ENCODE measurements at places on chromosomes 5 and 9. TPM values are rescaled to one million over a fixed set of nuclear protein-coding genes. Genes with fewer than 3 reads are reported as not detected.

DNA sequence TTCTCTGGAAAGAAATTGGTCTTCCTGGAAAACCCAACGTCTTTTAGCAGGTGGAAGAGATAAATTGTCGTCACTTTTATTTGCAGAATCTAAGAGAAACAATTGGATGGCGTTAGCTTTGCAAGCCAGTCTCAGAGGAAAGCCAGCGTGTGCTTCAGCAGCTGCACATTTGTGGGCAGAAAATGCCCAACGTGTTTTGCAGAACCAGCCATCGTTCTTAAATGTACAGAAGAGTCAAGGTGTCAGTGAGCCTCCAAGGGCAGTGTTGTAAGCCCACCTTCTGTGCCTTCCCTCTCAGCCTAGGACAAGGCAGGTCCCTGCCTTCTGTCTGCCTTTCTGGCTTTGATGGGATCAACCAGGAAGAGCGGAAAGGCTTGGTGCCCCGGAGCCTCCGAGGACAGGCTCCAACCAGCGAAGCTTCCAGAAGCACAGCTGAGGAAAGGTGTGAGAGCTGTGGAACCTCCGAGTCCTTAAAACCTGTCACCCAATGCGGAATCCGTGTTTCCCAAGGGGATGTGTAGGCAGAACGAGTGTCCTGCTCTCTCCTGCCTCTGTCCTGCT, 116.0 kb upstream of the IRX2 start:
- H3K4me3 ChIP-seq: no peak overlapping the region
- no peak overlapping the region for H3K27ac ChIP-seq
- no peaks in the 10 kb centered on the region for H3K27me3 ChIP-seq
- no peaks in the 10 kb centered on the region for H3K4me1 ChIP-seq
- DNase-seq: no peak

DNA sequence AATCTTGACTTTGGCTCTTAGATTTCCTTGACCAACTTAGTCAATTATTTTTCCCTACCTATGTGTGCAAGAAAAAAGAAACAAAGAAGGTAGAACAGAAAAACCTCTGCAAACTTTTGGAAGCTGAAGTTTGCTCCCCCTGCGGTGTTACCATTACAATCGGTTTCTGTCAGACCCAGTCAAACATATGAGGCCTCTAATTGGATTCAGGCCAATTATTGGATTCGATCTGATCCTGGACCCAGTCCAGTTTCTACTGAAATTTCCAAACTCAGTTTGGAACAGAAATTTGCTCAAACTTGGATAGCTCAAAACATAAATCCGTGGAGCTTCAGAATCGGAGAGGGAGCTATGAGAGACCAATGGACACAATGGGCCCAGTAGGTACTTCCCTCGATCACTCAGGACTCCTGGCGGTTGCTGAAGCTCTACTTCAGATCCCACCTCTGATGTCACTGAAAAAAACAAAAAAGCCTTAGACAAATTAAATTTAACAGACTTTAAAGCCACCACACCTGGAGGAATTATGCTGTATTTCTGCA, 523.9 kb downstream of the DMRTA1 start:
- H3K27me3 ChIP-seq: no peaks in the 10 kb centered on the region
- H3K36me3 ChIP-seq: no peaks in the 10 kb centered on the region
- H3K4me3 ChIP-seq: no peak overlapping the region
- no peaks in the 10 kb centered on the region for H3K4me1 ChIP-seq

The ALAD gene
- total RNA-seq: 22.9 TPM

DNA sequence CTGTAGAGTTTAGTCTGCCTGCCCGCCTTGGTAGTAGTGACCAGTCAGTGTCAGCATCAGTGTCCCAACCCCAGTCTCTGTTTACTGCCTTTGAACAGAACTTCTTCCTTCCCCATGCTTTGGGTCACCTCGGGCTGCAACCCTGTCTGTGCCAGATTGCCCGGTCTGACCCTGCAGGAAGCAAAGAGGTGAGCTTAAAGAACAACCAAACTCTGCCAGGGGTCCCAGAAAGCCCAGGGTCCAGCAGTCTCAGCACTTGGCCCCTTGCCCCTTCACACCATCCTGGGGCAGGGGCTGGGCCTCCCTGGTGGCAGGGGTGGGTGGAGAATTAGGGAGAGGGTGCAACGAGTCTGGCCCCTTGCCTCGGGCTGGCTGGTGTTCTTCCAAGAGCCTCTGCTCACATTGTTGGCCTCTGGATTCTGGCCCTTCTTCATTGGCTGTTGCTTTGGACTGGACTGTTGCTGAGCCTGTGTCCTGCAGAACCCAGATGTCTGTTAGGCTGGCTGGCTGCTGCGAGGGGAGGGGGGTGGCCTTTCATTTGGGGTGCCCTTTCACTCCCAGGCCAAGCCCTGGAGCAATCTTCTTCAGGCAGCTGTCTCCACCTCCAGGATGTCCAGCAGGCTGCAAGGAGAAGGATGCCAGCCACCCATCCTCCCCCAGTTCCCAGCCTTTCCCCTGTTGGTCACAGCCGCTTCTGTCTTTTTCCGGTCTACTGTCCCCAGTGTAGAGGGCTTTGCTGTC, 51.2 kb downstream of the SAR1B start:
- no peak overlapping the region for H3K4me3 ChIP-seq
- H3K4me1 ChIP-seq: peaks cover 8% of the 10 kb centered on the region
- H3K27me3 ChIP-seq: no peaks in the 10 kb centered on the region
- no peak for DNase-seq
- no peak overlapping the region for H3K27ac ChIP-seq
- peaks cover 23% of the 10 kb centered on the region for H3K36me3 ChIP-seq

The SLC36A2 gene
- total RNA-seq: not detected

DNA sequence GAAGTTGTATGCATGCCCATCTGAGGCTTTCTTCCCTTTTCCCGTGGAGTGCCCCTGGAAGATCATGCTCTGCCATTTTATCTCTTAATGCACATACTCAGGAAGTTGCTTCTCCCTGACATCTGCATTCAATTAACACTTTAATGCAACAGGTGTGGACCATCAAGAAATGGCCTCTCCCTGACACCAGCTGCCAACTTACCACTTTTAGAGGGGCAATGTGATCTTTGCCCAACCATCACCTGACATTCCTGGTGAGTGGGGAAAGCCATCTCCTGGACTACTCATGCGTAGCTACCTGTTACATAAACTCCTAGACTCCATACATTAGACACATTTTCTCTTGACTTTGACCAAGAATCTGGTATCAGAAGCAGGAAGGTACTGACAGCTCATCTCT, 1450.4 kb upstream of the CDH9 start:
- no peak overlapping the region for H3K4me3 ChIP-seq
- DNase-seq: no peak
- H3K27ac ChIP-seq: no peak overlapping the region
- no peaks in the 10 kb centered on the region for H3K36me3 ChIP-seq
- H3K27me3 ChIP-seq: no peaks in the 10 kb centered on the region
- no peaks in the 10 kb centered on the region for H3K4me1 ChIP-seq

GRCh38 chr5:72518001-72518683, 10.9 kb upstream of the ZNF366 start:
- peaks cover 3% of the 10 kb centered on the region for H3K4me1 ChIP-seq
- no peaks in the 10 kb centered on the region for H3K36me3 ChIP-seq
- DNase-seq: no peak
- H3K27ac ChIP-seq: no peak overlapping the region

The LSM11 gene
- 8.0 TPM for total RNA-seq

DNA sequence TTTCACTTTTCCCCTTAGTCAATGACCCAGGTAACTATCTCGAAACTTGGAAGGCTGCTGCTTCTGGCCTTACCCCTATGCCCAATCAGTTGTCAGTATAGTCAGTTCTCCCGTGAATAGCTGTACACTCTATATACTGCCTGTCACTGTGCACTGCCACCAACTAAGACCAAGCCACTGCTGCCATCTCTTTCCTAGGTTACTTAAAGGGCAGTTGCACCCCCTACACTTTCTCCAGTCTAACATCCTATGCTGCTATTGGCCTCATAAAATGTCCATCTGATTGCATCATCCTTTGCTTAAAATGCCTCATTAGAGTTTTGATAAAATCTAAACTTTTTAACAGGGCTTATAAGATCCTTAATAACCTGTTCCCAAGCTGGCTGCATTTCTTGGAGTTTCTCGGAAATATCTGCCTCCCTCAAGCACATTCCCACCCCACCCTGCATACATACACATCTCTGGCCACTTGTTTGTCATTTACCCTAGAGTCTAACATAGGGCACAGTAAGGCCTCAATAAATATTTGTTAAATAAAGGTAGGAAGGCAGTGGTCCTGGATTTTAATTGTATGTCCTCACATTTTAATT, 32.8 kb upstream of the TNFAIP8 start:
- H3K4me1 ChIP-seq: peaks cover 95% of the 10 kb centered on the region
- peak overlapping the region; percentile 94 for H3K27ac ChIP-seq
- H3K36me3 ChIP-seq: peaks cover 2% of the 10 kb centered on the region
- no peaks in the 10 kb centered on the region for H3K27me3 ChIP-seq
- H3K4me3 ChIP-seq: peak overlapping the region; percentile 68

GRCh38 chr9:27784847-27785713, 211.8 kb upstream of the C9orf72 start:
- H3K4me1 ChIP-seq: no peaks in the 10 kb centered on the region
- H3K36me3 ChIP-seq: no peaks in the 10 kb centered on the region
- no peak overlapping the region for H3K27ac ChIP-seq
- DNase-seq: peak; percentile 22

GRCh38 chr9:98182069-98182820, 10.2 kb downstream of the CORO2A start:
- H3K36me3 ChIP-seq: no peaks in the 10 kb centered on the region
- H3K4me1 ChIP-seq: peaks cover 20% of the 10 kb centered on the region
- H3K4me3 ChIP-seq: no peak overlapping the region
- H3K27ac ChIP-seq: no peak overlapping the region
- no peak for DNase-seq

The REEP2 gene
- 6.1 TPM for total RNA-seq

- H3K36me3 ChIP-seq: no peaks in the 10 kb centered on the region
- H3K4me3 ChIP-seq: peak within 1 kb of the TSS; percentile 44
- H3K4me1 ChIP-seq: no peaks in the 10 kb centered on the region
- peaks cover 34% of the 10 kb centered on the region for H3K27me3 ChIP-seq
- no peak within 1 kb of the TSS for H3K27ac ChIP-seq
Observed at GRCh38 chr5:172640822-172641358, at the start of gene NEURL1B. Gene NEURL1B, plus strand, starts transcription at chr5:172641263. Its CDS starts 144 bp downstream, at chr5:172641407.

- peaks cover 2% of the 10 kb centered on the region for H3K36me3 ChIP-seq
- H3K4me1 ChIP-seq: peaks cover 2% of the 10 kb centered on the region
- no peak overlapping the region for H3K4me3 ChIP-seq
- H3K27ac ChIP-seq: no peak overlapping the region
- H3K27me3 ChIP-seq: no peaks in the 10 kb centered on the region
Observed at GRCh38 chr9:36113999-36114398, 22.5 kb upstream of the GLIPR2 start.

The PCA3 gene
- not detected for total RNA-seq

DNA sequence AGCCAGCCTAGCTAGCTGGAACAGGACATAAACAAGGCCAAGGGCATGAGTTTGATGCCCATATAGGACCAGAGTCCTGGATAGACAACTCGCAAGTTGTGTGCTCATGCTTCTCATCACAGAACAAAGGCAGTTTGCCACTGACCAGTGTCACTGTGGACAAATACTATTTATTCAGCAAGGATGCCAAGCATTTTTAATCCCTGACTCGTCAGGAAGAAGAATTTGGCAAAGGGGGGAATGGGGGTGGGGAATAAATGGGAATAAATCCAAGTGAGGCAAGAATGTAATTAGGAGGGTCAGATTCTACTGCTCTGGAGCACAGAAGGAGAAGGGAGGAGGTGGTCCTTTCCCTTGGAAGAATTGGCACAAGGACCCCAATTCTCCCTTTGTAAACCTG, 46.8 kb upstream of the ANKRD55 start:
- H3K36me3 ChIP-seq: no peaks in the 10 kb centered on the region
- H3K4me3 ChIP-seq: no peak overlapping the region
- H3K4me1 ChIP-seq: no peaks in the 10 kb centered on the region
- H3K27me3 ChIP-seq: no peaks in the 10 kb centered on the region

The GZMA gene
- 16.9 TPM for total RNA-seq

- H3K27me3 ChIP-seq: no peaks in the 10 kb centered on the region
- no peaks in the 10 kb centered on the region for H3K36me3 ChIP-seq
- no peak for DNase-seq
- H3K4me1 ChIP-seq: peaks cover 7% of the 10 kb centered on the region
- H3K27ac ChIP-seq: no peak overlapping the region
Observed at GRCh38 chr9:94980947-94981722, 254.6 kb downstream of the AOPEP start.

DNA sequence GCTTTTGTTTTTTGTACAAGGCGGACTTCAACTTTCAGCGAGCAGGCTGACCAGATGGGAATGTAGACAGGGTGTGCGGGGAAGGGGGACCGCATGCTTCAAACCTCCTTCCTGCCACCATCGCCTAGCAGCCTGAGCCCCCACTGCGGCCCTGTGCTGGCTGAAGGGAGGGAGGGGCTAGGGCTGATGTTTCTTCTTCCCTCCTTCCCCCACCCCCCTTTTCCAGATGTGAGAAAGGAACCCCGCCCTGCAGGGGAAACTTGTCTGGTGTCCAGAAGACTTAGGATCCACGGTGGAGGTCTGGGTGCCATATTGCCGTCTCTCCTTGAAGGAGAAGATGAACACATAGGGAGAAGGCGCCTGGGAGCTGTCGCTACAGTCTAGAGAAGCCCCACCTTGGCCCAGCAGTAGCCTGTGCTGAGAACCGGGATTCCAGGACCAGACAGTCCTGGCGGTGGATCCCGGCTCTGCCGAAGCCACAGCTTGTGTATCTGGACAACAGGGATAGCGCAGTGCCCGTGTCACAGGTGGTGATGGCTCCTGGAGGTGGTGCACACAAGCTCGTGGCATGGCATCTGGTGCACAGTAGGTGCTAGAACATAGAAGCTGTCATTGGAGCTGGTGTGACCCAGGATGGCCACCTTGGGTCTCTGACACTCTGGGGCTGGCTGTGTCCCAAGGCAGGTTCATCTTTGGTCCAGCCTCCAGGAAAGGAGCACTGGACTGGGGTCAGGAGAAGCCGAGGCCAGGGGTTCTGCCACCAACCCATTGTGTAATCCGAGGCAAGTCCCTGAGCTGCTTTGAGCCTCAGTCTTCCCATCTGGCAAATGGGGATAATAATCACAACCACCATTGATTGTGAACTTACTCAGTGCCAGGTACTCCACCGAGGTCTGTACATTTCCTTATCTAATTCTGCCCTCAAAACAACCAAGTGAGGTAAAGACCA, 205.6 kb downstream of the C9orf50 start:
- peaks cover 14% of the 10 kb centered on the region for H3K4me1 ChIP-seq
- peaks cover 5% of the 10 kb centered on the region for H3K36me3 ChIP-seq
- DNase-seq: no peak
- no peak overlapping the region for H3K4me3 ChIP-seq
